Right kidney (tissue), 9 donors: ENCODE measurements at places on chromosomes 7 and 10.

GRCh38 chr7:113374955-113375354, 256.6 kb upstream of the SMIM30 start:
- no peak for DNase-seq

- no peak for DNase-seq
These were observed 67.6 kb downstream of the FAM53B start for GRCh38 chr10:124676416-124677062.

GRCh38 chr7:28389504-28390395, 22.6 kb upstream of the CREB5 start:
- DNase-seq, result peak; percentile 71

GRCh38 chr7:96277921-96278320, 44.0 kb downstream of the SLC25A13 start:
- DNase-seq, result no peak

GRCh38 chr7:77799078-77799964, 748 bp downstream of the PHTF2 start:
- no peak for DNase-seq

- DNase-seq, result no peak
These were observed 1.1 kb upstream of the GPRIN2 start for GRCh38 chr10:46557319-46558121.

DNA sequence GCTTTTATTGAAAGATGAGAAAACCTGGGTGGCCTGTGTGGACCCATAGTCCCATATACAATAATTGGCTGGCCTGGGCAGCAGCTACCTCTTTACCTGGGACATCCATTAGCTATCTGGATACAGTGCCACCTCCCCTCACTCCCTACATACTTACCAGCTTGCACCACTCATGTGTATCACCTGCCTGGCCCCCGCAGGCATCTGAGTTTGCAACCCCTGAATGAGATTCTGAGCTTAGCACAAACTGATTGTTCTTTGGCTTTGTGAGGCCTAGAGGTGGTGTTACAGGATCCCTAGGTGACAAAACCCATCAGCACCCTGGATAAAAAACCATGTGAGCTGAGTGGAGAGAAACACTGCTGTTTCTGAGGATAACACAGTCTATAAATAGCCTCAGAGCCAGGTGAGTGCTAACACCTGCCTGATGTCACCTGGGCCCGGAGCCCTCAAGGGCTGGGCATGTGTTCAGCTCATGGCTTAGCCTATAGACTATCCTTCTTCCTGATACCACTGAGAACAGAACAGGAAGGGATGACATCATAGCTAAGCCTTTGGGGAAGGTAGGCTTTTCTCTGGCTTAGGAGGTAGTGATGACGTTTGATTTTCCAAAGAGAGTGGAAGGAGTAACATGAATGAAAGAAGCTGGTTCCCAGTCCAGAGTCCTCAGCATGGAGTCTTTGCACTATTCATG, 2.6 kb upstream of the PPIF start:
- no peak for DNase-seq

- no peak for DNase-seq
These were observed 400.9 kb downstream of the SUGCT start for GRCh38 chr7:40535678-40536077.
